Suprapubic skin (tissue), 4 donors: ENCODE measurements at places on chromosomes 2 and 18. TPM values are rescaled to one million over a fixed set of nuclear protein-coding genes. Genes with fewer than 3 reads are reported as not detected.

DNA sequence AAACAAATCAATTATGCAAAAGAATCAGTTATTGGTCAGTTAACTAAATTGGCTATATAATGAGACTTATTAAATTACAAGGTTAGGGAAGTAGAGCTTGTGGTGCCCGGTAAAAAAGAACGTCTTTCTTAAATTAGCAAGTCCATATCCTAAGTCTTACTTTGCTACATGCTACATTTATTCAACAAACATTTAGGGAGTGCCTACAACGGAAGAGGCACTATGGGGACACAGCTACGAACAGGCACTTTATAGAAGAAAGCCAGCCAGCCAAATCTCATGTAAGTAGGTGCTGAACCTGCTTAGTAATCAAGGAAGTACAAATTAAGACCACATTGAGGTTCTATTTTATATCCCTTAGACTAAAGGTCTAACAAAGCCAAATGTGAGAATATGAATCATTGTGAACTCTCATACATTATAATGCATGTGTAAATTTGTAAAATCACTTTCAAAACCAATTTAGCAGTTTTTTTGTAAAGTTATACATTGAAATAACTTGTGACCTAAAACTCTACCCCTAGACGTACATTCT lies 59.9 kb downstream of the PDK1 start:
- H3K27ac ChIP-seq = no peak overlapping the region
- H3K27me3 ChIP-seq = no peaks in the 10 kb centered on the region
- H3K4me1 ChIP-seq = no peaks in the 10 kb centered on the region
- no peak overlapping the region for H3K4me3 ChIP-seq
- DNase-seq = no peak

- H3K4me1 ChIP-seq = peaks cover 12% of the 10 kb centered on the region
- H3K27ac ChIP-seq = no peak overlapping the region
- DNase-seq = no peak
- no peak overlapping the region for H3K4me3 ChIP-seq
- no peaks in the 10 kb centered on the region for H3K27me3 ChIP-seq
- H3K36me3 ChIP-seq = no peaks in the 10 kb centered on the region
These were observed 400.6 kb downstream of the THSD7B start for GRCh38 chr2:137165968-137166367.

DNA sequence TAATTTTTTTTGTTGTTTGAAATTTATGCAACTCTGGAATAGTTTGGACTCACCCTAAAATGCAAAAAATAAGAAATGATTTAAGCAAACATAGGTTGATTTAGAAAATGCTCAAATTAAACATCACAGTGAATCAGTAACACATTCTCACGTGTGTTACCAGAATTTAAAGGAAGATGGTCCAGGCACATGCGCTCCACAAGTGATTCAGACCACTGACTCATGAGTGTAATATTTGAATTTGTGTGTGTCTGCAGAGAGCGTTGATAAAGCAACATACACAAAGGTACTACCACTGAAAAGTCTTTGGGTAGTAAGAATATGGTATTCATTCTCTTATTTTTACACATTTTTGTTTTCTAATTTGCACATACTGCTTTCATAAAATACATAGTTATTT lies 7.9 kb downstream of the SS18 start:
- DNase-seq = no peak
- peaks cover 32% of the 10 kb centered on the region for H3K36me3 ChIP-seq
- peaks cover 5% of the 10 kb centered on the region for H3K4me1 ChIP-seq
- H3K27me3 ChIP-seq = no peaks in the 10 kb centered on the region
- no peak overlapping the region for H3K27ac ChIP-seq
- no peak overlapping the region for H3K4me3 ChIP-seq

- no peak overlapping the region for H3K27ac ChIP-seq
- peaks cover 43% of the 10 kb centered on the region for H3K4me1 ChIP-seq
- DNase-seq = no peak
- H3K36me3 ChIP-seq = peaks cover 23% of the 10 kb centered on the region
- no peak overlapping the region for H3K4me3 ChIP-seq
These were observed 2.3 kb downstream of the LGALSL start for GRCh38 chr2:64456293-64456692.

GRCh38 chr2:16438613-16439321 lies 226.9 kb downstream of the CYRIA start:
- H3K36me3 ChIP-seq = no peaks in the 10 kb centered on the region
- no peak overlapping the region for H3K27ac ChIP-seq
- DNase-seq = no peak

GRCh38 chr2:29702276-29702675 lies 219.1 kb downstream of the ALK start:
- H3K27me3 ChIP-seq = no peaks in the 10 kb centered on the region
- no peaks in the 10 kb centered on the region for H3K4me1 ChIP-seq
- no peak for DNase-seq
- no peaks in the 10 kb centered on the region for H3K36me3 ChIP-seq
- H3K27ac ChIP-seq = no peak overlapping the region
- no peak overlapping the region for H3K4me3 ChIP-seq

- peak; percentile 40 for DNase-seq
- no peaks in the 10 kb centered on the region for H3K36me3 ChIP-seq
- H3K4me3 ChIP-seq = no peak overlapping the region
- H3K27ac ChIP-seq = peak overlapping the region; percentile 67
These were observed 156.1 kb downstream of the LDLRAD4 start for GRCh38 chr18:13374468-13375301.

GRCh38 chr2:16375351-16375750 lies 290.3 kb downstream of the CYRIA start:
- H3K4me1 ChIP-seq = no peaks in the 10 kb centered on the region
- DNase-seq = no peak
- no peak overlapping the region for H3K27ac ChIP-seq
- H3K4me3 ChIP-seq = no peak overlapping the region
- H3K27me3 ChIP-seq = no peaks in the 10 kb centered on the region

GRCh38 chr2:26214759-26215158 lies 29.7 kb downstream of the HADHA start:
- H3K36me3 ChIP-seq = peaks cover 88% of the 10 kb centered on the region
- no peaks in the 10 kb centered on the region for H3K4me1 ChIP-seq

- H3K36me3 ChIP-seq = peaks cover 4% of the 10 kb centered on the region
- no peak overlapping the region for H3K4me3 ChIP-seq
- H3K27me3 ChIP-seq = no peaks in the 10 kb centered on the region
- no peaks in the 10 kb centered on the region for H3K4me1 ChIP-seq
These were observed 293.0 kb upstream of the EPC2 start for GRCh38 chr2:148351437-148352143.

DNA sequence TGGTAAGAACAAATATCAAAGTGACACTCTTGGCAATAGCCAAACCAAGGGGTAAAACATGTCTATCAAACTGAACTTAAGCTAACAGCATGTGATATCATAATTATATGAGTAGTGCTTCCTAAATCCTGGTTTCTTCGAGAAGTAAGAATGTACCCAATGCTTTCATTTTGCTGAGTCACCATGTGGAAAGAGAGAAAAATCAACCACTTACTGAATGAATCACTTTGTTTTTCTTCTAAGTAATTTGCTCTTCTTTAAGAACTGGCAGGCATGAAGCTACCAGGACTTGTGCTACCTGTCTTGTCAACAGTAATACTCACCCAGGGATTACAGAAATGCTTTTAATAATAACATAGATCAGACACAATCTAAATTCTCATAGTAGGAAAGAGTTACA lies 19.0 kb upstream of the DUSP19 start:
- no peak overlapping the region for H3K4me3 ChIP-seq
- no peaks in the 10 kb centered on the region for H3K27me3 ChIP-seq
- H3K4me1 ChIP-seq = no peaks in the 10 kb centered on the region
- no peaks in the 10 kb centered on the region for H3K36me3 ChIP-seq
- H3K27ac ChIP-seq = no peak overlapping the region

DNA sequence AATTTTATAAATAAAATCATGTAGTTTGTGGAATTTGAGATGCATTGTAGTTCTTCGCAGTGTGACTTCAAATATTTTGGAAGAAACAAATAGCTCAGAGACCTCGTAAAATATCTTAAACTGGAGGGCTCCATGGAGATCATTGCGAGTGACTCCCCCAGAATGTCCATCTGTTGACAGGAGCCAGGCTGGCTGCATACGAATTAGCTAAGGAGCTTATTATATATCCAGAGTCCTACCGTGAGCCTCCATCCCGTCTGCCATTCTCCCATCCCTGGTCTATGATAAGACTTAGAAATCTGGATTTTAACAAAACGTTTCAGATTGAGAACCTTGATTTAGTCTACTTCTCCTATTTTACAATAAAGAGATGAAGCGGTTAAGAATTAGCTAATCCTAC lies 80.2 kb downstream of the MSH2 start:
- no peaks in the 10 kb centered on the region for H3K27me3 ChIP-seq
- H3K4me1 ChIP-seq = no peaks in the 10 kb centered on the region
- no peak for DNase-seq
- no peak overlapping the region for H3K4me3 ChIP-seq

DNA sequence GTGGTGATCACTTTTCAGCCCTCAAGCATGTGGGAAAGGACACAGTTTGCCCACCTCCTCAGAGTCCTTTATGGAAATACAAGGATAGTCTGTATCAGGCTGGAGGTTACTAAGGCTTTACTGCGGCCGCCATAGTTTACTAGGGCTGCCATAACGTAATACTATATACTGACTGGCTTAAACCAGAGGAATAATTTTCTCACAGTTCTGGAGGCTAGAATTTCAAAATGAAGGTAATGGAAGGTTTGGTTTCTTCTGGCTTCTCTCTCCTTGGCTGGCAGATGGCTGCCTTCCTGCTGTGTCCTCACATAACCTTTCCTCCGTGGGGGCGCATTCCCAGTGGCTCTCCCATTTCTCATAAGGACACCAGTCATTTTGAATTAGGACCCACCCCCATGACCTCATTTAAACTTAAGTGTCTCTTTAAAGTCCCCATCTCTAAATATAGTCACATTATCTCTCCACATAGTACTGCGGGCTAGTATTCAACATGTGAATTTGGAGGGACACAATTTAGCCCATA lies 12.5 kb upstream of the ATIC start:
- DNase-seq = no peak
- no peaks in the 10 kb centered on the region for H3K36me3 ChIP-seq
- H3K4me3 ChIP-seq = no peak overlapping the region
- H3K27me3 ChIP-seq = no peaks in the 10 kb centered on the region

GRCh38 chr18:75478996-75479880 lies 51.7 kb upstream of the SMIM21 start:
- H3K27me3 ChIP-seq = no peaks in the 10 kb centered on the region
- DNase-seq = no peak
- peaks cover 2% of the 10 kb centered on the region for H3K4me1 ChIP-seq
- no peaks in the 10 kb centered on the region for H3K36me3 ChIP-seq
- H3K27ac ChIP-seq = no peak overlapping the region

GRCh38 chr18:43563780-43564179 lies 286.5 kb upstream of the SYT4 start:
- no peaks in the 10 kb centered on the region for H3K4me1 ChIP-seq
- no peak for DNase-seq
- no peak overlapping the region for H3K27ac ChIP-seq
- no peaks in the 10 kb centered on the region for H3K27me3 ChIP-seq
- H3K4me3 ChIP-seq = no peak overlapping the region

GRCh38 chr2:47225061-47225783 lies 70.1 kb upstream of the STPG4 start:
- H3K4me3 ChIP-seq = no peak overlapping the region
- H3K27ac ChIP-seq = no peak overlapping the region
- H3K36me3 ChIP-seq = no peaks in the 10 kb centered on the region
- no peak for DNase-seq
- no peaks in the 10 kb centered on the region for H3K27me3 ChIP-seq

DNA sequence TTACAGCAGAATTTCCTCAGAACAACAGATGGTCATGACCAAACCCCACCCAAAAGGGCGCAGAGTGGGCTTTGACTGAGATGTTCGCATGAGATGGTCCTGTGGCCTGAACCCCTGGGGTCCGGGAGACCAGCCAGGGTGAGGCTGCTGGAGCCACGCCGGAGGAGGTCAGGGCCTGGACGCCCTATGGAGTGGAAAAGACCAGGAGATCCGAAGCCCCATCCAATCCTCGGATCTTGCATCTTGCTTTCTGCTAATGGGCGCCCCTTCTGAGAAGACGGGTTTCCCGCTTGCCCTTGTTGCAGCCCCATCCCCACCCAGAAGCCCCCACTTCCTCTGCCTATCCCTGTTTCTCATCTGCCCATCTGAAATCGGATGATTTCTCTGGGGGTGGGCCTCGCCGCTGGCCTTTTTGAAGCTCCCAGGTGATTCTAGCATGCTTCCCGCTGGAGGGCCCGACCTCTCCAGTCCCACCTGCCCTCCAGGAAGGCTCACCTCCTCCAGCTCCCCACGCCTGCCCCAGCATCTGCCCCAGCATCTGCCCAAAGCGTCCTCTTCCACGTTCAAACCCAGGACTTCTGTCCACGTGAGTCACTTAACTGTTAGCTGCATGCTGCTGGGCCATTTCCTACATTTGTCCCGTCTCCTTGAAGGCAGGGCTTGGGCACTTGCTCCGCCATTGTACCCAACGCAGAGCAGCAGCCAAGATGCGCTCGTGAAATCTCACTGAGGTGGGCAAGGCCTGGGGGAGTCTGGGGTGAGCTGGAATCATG lies 4.3 kb upstream of the CNDP1 start:
- no peaks in the 10 kb centered on the region for H3K36me3 ChIP-seq
- H3K4me3 ChIP-seq = no peak overlapping the region
- no peaks in the 10 kb centered on the region for H3K4me1 ChIP-seq
- DNase-seq = no peak

- peaks cover 84% of the 10 kb centered on the region for H3K36me3 ChIP-seq
- no peak for DNase-seq
- H3K27me3 ChIP-seq = no peaks in the 10 kb centered on the region
- H3K27ac ChIP-seq = no peak overlapping the region
These were observed 11.2 kb downstream of the MRPL19 start for GRCh38 chr2:75657798-75658197.

DNA sequence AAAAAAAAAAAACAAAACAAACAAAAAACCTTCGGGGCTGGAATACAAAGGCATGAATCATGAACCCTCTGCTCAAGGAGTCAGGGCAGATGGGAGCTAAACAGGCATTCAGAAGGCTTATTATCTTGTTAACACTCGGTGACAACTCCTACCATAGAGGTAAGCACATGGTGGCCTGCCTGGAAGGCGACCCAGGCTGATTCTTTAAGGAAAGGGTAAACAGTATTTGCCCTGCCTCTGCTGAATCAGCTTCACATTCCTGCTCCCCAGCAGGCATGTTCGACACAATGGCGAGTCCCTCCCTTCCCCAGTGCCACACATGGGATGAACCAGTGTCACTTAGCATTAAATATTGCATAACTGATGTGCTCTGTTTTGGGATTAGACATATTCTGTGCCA lies 191.9 kb downstream of the ARL4C start:
- no peaks in the 10 kb centered on the region for H3K36me3 ChIP-seq
- no peak for DNase-seq
- no peak overlapping the region for H3K27ac ChIP-seq
- H3K4me1 ChIP-seq = peaks cover 26% of the 10 kb centered on the region
- H3K27me3 ChIP-seq = no peaks in the 10 kb centered on the region

Gene RAB27B
- total RNA-seq = 19.8 TPM

Gene IL36G
- total RNA-seq = 20.2 TPM

Gene SERPINB3
- 21.2 TPM for total RNA-seq

Gene PFN4
- total RNA-seq = not detected

Gene DSC2
- 33.7 TPM for total RNA-seq

Gene ACMSD
- total RNA-seq = not detected

Gene GALNT13
- total RNA-seq = 0.97 TPM

Gene REG3A
- not detected for total RNA-seq

Gene ANO7
- 1.1 TPM for total RNA-seq

Gene PTRHD1
- total RNA-seq = 53.3 TPM

Gene ADAM23
- total RNA-seq = 1.8 TPM

Gene INPP4A
- 15.5 TPM for total RNA-seq

Gene LYG1
- total RNA-seq = 1.3 TPM

Gene CFAP221
- 0.48 TPM for total RNA-seq
